ENCODE measurements at places on chromosomes 7 and 10.

DNA sequence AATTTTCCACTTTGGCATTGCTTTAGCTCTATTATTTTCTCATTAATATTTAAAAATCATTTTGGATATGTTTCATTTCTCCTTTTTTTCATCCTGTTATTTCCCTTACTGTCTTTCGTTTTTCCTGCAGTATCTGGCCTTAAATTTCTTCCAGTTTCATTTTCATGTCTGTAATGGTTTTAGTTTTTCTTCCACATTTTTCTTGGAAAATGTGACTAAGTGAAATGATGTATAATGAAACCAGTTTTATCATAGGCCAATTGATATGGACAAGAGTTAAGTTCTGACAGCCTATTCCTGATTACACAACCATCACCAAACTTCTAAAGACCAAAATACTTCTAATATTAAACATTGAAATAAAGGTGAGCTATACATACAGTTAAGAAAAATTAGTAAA lies 158.5 kb downstream of the LHFPL3 start:
- DNase-seq: peak; percentile 80

DNA sequence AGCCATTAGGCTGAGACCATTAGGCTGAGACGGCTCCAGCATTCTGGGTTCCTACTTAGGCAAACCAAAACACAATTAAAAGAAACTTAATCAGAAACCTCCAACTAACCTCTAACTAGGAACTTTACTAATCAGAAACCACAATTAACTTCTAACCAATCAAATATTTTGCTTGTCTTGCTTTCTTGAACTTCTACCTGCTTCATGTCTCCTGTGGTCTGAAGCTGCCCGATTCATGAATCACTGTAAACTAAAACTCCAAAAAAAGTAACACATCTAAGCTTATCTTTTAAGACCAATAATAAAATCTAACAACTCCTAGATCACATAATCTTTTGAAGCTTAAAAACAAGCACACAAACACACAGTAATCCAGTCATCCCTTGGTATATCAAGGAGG lies 76.1 kb downstream of the PDSS1 start:
- no peak for DNase-seq

DNA sequence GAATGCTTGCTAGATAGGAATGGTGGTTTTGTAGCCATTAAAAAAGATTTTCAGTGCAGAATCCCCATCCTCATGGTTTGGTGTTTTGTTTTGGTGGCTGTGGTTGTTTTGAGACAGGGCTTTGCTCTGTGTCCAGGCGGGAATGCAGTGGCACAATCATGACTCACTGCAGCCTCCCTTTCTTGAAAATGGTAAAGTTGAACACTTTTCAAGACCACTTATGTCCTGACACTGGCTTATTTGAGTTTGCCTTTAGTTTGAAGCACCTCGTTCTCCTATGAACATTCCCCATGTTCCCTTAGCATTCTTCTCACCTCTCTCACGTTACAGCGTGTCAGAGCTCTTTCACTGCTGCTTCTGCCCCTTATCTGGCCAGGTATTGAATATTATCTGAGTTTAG lies 140.1 kb downstream of the LRRC4 start:
- DNase-seq: no peak

DNA sequence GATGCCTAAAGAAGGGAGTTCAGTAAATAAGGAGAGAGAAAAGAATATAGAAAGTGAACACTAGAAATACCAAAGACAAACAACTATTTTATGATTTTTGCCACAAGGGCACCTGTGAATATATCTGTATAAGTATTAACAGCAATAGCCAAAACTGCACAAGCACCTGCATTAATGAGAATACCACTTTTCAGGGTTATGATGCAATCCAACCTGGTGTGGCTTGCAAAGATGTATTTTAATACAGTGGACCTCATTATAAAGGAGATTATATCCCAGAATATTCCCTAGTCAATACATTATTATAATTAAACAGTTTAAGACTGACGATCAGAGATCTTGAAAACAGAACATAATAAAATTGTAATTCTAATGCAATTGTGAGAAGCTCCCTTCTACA lies 4.0 kb downstream of the BRAF start:
- no peak for DNase-seq

DNA sequence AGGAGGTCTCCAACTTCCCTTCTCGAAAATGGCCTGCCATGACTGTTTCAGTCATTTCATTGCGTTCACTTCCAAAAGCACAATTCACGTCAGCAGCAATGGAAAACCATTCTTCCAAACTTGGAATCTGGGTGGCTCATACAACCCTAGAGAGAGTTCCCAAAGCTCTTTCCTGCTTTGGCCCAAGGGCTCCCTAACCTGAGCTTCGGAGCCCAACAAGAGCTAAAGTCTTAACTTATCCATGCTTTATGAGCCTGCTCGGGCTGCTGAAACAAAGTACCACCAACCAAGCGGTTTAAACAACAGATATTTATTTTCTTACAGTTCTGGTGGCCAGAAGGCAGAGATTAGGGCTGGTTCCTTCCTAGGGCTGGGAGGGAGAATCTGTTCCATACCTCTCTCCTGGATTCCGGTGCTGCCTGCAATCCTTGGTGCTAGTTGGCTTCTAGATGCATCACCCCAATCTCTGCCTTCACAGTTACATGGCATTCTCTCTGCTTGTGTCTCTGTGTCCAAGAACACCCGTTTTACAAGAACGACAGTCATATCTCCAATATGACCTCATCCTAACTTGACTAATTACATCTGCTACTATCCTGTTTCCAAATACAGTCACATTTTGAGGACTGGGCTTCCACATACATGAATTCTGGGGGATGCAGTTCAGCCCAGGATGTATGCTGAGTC lies 33.5 kb downstream of the CAMK2B start:
- no peak for DNase-seq

- peak; percentile 62 for DNase-seq
Measured at GRCh38 chr7:7385421-7385820, 150.3 kb downstream of the COL28A1 start.

DNA sequence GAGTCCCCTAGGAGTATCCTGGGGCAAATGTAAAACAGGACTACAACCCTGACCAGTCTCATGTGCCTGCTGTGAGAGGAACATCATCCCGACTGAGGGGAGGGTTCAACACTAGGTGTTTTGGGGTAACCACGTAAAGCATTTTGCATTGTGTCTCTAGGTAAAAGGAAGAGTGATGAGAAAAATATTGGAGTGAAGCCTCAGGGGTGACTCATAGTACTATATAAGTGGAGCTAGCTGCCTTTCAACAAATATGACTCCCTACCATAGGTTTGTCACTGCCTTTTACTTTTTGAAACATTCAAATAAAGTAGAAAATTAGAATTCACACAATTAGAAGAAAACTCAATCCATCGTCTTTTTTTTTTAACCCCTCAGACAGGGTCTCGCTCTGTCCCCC lies 2.6 kb upstream of the CAMK2G start:
- no peak for DNase-seq

Data from suppressor macrophage treated with lipopolysaccharide for 4 hours (primary cell).